ENCODE measurements at places on chromosomes 1 and 21. TPM values are rescaled to one million over a fixed set of nuclear protein-coding genes. Genes with fewer than 3 reads are reported as not detected.

DNA sequence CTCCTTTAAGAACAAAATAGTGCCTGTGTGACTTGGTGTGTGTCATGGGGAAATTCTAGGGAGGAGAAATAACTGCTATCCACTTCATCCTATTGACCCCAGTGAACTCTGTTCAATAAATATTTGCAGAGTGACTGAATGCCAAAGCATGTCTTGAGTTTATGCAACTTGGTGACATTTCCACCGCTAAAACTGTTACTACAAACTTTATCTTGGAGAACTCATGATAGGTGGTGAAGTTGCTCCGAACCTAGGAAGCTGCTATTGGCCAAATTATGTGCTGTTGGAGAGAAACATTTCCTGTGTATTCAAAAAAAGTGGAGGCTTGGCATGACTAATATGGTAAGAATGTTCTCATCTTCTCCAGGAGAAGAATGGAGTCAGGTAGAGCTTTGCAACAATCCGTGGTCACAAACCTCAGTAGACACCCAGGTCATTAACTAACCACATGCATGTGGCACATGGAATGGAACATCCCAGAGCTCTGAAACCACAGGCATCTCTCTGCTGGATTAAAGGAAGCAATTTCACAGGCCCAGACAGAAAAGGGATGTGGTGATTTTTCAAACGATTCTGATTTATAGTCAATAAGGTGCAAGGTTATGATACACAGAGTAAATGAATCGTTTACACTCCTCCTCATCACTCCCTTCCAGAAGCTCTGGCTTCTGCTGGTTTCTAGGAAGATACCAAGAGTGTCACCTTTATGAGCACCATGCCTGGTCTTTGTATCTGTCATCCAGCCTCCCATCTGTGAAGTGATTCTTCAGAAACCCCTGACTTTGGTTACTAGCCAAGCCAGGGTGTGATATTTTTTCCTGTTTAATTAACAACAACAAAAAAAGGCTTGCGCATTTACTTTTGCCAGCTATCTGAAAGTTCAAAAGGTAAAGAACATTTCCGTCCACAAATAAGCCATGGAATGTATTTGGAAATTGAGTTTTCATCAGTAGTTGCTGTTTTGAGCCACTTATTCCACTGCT lies 361.1 kb downstream of the TGFB2 start:
- no peak for DNase-seq

SPRR1B gene
- total RNA-seq, result not detected

GLRX2 gene
- 9.2 TPM for total RNA-seq

DNA sequence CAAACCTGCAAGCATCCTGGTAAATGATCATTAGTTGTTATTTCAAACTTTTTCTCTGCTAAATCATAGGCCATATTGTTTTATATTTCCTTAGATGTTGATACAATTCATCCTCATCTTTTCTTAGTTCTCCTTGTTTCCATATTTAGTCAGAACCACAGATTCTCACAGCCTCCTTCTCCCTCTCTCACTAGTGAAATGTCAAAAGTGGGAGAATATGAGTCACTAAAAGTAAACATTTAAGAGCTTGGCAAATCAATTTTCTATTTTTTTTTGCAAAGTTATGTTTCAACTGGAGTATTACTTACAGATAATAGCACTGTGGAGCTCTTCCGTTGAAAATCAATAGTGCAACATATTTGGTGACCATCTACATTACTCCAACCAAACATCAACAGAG lies 308.8 kb downstream of the COL11A1 start:
- no peak for DNase-seq

GRCh38 chr1:156134716-156135435 lies 18.5 kb upstream of the SEMA4A start:
- DNase-seq, result no peak
